ENCODE measurements at places on chromosomes 1 and 21. TPM values are rescaled to one million over a fixed set of nuclear protein-coding genes. Genes with fewer than 3 reads are reported as not detected.

DNA sequence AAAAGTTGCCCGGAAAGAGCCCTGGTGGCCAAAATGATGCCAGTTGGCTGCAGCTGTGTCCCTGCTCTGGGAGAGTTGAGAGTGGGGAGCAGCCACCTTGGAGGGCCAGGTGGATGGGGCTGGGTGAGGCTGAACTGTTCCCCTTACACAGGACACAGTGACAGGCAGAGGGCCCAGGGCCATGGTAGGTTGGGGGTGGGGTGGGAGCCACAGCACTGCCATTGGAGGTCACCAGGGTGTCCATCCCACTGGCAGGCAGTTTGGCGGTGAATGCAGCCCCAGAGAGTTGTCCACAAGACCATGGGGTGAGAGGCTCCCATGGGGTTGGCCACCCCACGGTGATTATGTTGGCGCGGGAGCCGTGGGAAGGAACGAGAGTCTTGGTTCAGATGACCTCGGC, 87.7 kb downstream of the POFUT2 start:
- DNase-seq, result no peak

GRCh38 chr21:17613242-17613676, 558 bp upstream of the BTG3 start:
- peak; percentile 72 for DNase-seq

DNA sequence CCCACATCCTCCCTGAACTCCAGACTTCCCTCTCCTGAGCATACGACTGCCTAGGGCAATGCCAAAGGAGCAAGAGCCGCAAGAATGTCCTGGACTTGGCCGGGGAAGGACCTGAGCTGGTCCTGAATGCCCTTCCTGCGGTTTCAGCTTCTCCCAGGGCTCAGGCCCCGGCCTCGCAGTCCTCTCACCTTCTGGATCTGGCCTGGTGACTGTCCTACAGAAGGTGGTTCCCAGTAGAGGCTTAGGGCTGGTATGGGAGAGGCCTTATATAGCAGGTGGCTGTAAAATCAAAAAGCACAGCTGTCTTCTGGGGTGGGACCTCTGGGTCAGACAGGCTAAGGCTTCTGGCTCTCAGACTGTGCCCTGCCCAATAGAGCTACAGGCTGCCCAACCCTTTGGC, at the start of gene LYPD8:
TSS of gene LYPD8 (minus strand) at position 243 of the 400 bp plus-strand sequence. CDS start 4,678 bp downstream, outside the sequence.
- no peak for DNase-seq

DNA sequence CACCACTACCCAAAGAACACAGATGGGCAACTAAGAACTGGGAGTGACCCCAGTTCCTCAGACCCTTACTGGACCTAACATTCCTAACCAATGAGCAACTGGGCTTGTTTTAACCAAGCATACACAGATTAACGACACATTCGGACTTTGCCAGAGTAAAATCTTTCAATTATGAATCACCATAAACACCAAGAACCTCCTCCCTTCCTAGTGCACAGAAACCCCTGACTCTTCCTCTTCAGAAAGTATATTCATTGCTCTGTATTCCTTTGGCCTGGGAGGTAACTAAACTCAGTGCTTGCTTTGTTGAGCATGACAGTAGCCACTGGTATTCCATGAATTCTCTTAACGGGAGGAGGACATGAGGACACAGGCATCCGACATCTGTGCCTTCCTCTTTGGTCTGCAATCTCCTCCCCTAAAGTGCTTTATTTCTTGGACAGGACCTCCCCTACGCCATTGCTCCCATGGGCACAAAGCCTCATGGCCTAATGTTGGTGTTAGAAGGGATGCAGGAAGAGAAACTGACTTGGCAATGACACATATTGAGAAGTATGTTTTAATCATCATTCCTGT, 42.7 kb downstream of the SEC16B start:
- no peak for DNase-seq

- DNase-seq, result no peak
Observed at GRCh38 chr1:173852105-173852504, 15.7 kb downstream of the GAS5 start.

Gene ZNF683
- total RNA-seq, result not detected

Gene FAM78B
- total RNA-seq, result 1.5 TPM

GRCh38 chr1:84613026-84613425, 38.8 kb upstream of the CTBS start:
- no peak for DNase-seq

DNA sequence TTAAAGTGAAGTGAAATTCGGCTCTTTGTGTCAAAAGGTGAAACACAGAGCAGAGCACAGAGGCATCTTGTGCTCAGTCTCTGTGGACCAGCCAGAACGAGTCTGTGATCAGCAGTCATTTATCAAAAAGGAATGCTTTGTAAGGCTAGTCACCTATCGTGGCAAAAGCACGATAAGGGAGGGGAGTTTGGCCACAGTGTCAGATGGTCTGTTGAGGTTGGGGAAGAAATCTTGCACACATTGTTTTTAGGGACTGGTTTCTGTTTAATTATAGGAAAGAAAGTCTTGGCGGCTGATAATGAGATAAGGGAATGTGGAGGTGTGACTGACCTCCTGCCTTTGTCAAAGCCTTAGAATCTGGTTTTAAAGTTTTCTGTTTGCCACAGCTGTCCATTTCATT, 58.2 kb upstream of the KIAA1614 start:
- no peak for DNase-seq

GRCh38 chr21:43986544-43987451, 25.3 kb upstream of the TRAPPC10 start:
- DNase-seq, result no peak

- no peak for DNase-seq
Observed at GRCh38 chr1:167440345-167440744, 78.0 kb downstream of the CD247 start.

Data from skin of body (tissue), 3 donors.